ENCODE measurements at places on chromosomes 16 and 17.

- no peak for DNase-seq
Observed at GRCh38 chr16:66617010-66617434, 12.5 kb downstream of the CMTM3 start.

DNA sequence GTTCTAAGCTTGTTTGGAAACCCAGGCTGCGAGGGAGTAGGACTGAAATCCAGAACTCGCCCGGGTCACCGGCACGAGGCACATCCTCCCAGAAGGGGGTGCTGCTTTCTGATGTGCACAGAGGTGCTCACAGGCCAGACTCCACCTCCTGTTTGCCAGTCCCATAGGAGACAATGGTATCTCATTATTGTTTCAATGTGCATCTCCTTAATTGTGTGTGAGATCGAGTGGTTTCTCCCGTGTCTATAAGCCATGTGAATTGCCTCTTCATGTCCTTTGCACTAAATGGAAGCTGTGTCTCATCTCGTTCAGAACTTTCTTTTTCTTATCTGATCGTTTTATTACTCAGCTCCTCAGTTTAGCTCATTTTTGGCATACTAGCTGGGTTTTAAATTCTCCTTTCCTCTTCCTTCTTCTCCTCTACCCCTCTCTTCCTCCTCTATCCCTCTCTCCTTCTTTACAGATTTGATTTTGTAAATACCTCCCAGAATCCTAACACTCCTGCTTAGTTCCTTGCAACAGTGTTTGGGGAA lies 32.1 kb upstream of the PRKCB start:
- DNase-seq, result peak; percentile 54

GRCh38 chr17:59627770-59628171 lies 8.1 kb downstream of the CLTC start:
- DNase-seq, result no peak

DNA sequence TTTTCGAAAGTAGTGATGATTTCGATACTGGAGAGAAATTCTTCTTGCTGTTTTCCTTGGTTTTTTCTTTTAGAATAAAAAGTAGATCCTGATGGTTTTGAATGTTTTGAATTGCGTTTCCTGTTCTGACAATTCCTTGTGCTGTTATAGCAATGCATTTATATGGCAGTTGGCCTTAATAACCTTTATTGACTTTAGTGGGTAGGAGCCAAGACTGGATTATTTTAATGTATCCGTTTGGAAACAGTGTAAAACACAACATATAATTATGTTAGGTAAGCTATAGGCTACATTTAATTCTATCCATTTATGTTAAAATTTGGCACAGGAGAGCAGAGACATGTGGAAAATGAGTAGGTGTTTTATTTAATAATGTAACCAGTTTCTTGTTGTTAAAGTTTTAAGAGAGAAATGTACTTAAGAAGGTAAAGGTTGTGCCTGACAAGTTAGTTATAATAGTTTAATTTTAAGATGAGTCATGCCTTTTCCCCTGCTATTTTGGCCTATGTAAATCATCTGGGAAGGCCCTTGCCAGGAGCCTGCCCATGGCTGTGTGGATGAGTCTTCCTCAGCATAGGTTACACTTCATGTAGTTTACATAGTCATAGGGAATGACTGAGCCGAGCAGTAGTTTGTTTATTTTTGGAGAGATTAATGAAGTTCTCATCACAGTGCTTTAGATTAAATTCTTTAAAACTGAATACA lies 189.9 kb downstream of the FTO start:
- no peak for DNase-seq

DNA sequence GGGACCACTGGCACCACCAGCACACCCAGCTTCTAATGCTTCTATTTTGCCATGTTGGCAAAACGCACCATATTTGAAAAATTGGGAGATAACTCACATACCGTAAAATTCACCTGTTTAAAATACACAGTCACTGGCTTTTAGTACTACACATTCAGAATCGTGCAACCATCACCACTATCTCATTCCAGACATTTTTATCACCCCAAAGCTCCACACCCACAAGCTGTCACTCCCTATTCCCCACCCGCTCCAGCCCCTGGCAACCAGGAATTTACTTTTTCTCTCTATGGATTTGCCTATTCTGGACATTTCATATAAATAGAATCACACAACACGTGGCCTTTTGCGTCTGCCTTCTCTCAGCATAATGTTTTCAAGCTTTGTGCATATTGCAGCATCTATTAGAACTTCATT lies 25.0 kb downstream of the PPL start:
- no peak for DNase-seq

DNA sequence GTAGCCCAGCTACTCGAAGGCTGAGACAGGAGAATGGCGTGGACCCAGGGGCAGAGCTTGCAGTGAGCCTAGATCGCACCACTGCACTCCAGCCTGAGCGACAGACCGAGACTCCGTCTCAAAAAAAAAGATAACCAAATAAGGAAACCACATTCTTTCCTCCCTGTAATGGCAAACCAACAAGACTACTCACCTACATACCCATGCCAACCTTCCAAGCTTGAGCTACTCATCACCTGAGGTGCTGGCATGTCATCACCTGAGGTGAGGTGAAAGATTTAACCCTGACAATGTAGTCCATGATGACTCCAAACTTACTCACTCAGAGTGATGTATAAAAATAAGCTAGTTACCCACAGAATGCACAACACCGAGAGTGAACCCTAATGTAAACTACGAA lies 85.2 kb downstream of the SMG6 start:
- DNase-seq, result no peak
